ENCODE measurements at places on chromosomes 11 and 22.

DNA sequence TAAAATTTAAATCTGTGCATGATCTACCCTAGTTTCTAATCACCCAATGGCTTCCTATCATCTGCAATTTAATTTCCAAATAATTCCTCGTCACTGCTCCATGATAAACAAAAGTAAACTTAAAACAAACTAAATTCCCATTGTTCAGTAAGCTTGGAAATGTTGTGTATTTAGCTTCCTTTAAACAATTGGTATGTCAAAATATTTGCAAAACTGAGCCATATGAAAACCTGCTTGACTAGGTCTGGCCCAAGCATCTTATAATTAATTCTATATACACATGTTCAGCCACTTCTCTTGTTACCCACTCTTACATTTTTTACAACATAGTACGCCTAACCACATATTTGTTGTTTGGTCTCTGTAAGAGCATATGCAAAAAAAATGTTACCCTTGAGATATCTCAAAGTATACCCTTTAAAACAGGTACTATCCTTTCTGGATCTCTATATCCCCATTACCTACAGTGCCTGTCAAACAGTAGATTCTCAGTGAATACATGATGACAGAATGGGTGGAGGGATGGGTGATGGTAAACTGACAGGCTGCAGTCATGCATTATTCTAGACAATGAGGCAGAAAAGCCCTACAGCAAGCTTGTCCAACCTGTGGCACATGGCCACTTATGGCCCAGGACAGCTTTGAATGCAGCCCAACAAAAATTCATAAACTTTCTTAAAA, 1277.9 kb upstream of the TENM4 start:
- no peak for DNase-seq

- DNase-seq, result no peak
These were observed 1.6 kb downstream of the OR56B1 start for GRCh38 chr11:5737670-5738392.

DNA sequence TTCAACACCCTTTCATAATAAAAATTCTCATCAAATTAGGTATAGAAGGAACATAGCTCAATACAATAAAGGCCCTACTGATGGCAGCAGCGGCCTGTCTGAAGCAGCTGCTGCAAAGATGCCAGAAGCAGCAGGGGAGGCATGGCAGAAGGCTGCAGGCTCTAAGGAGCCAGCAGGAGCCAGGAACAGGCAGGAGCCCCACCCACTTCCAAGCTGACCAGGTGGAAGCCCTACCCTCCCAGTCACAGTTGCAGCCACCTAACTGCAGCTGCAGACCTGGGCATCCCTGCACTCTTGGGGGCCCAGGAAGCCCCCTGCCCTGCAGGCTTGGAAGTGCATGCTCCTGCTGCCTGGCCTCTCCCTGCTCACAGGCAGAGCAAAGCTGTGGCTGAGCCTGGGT, 18.2 kb upstream of the OR6A2 start:
- no peak for DNase-seq

DNA sequence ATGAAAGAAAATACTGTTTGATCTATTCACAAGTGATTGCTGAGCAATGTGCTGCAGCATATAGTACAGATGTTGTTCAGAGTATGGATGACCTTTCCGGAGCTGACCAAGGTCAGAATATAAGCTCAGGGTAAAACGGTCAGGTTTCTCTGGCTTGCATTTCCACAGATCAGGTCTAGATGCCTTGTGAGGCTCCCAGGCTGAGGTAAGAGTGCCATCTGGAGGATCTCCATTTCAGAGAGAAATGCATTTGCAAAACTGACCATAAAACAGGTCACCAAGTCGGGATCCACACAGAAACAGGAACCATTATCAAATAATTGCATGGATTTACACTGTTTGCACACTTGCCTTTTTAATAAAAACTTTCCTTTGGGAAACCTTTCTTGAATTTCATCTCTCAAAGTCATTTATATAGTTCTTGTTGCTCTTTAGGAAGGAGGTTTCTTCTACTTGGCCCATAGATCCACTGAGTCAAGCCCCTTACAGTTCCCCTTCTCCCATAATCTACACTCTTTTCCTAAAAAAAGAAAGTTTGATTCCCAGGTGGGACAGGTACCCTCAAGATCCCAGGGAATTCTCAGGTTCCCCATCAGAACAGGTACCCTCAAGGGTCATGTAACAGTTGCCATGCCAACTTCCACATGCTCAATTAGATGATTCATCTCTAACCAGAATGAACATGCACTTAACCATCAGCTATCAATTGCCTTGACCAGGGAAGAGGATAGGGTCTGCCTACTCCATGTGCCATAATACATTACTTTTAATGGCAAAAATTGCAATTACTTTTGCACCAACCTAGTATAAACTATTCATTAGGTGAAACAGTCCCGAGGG, 25.0 kb upstream of the TMPRSS5 start:
- DNase-seq, result no peak

GRCh38 chr22:32531931-32532819, 57.6 kb downstream of the FBXO7 start:
- DNase-seq, result no peak

DNA sequence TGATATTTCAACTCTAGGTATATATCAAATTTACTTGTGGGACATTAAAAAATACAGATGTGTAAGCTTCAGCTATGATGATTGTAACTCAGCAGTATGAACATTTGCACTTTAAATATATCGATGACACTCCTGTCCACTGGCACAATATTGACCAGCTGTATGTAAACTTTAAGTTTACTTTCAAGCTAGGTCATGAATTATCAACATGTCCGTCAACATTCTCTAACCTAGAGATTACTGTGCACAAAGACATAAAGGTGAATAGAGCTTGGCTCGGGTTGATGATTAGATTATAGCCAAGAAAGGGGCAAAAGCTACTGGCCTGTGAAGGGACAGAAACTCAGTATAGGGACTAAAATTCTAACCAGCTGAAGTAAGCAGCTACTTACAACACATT, 286.6 kb downstream of the SWAP70 start:
- no peak for DNase-seq
